Adrenal gland (tissue), 19 donors: ENCODE measurements at places on chromosomes 7 and 10.

DNA sequence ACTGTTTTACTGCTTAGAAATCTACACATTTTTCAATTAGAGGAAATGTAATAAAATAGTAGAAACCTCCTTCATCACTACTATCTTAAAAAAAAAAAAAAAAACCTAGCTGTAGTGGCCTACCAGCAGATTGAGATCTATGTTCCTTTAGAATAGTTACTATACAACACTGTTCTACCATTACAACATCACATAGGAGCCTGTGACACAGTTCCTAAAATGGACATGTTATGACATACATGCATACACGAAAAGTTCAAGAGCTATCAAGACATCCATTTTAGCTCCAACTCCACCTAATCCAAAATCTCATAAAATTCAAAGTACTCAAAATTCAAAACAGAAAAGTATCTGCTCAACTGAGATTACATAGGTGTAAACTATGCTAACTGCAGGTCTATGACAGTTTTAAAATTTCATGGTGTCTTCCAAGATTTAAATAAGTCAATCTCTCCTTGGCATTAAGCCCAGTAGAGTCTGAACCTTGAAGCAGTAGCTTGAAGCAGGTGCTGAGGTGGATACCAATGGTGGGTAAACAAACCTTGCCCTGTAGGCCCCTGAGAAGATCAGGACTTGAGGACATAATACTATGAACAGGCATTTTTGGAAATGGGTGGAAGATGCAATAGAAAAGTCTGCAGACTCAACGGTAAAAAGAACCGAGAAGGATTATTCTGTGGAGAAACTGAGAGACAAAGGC lies 17.0 kb downstream of the CACUL1 start:
- DNase-seq: no peak

- no peak for DNase-seq
Observed at GRCh38 chr10:95391164-95391563, 100.4 kb upstream of the PDLIM1 start.

DNA sequence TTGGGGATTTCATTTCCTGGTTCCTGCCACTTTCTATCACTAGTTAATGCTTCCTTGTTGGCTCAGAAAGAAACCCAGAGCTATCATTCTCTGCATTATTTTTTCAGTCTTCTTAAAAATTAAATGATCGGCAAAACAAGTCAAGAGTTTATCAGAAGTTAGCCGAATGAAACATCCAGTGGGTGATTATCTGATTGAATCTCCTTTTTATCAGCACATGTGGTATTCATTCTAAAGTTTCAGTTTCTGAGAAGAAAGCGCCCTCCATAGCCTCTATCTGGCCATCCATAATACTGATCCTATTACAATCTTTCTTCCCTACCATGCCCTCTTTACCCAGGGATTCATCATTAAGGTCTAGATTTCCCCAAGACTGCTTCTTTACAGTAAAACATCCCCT lies 71.8 kb downstream of the OSBPL3 start:
- DNase-seq: no peak

DNA sequence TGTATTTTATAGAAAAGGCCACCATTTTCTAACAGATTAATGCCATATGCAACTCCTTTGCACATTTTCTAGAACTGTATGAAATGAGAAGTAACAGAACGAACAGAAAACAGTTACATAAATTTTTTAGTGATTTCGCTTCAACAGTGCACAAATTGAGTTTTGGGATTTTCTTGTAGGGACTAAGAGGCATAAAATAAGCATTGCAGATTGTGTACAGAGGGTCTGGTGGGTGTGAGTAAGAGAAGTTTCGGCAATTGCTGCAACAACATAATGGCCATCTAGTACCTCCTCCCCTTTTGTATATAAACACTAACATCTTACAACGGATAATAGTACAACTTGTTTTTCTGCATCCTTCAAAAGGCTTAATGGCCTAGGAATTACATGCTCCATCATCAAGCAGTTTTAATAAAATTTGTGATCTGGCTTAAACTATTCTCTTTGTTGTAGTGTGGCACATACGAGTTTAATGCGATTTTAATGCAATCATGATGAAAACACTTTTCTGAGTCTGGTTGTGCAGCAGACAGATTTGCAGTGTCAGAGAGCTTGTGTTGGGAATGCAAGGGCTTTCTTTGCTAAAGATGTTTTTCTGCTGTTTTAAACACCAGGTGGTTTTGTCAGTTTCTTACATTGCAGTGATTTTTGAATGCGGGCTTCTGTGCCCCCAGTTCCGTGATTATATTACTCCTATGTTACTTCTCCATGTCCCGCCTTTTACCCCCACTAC lies 2.9 kb downstream of the GLCCI1 start:
- DNase-seq: no peak

GRCh38 chr7:137020351-137020750 lies 151.9 kb downstream of the CHRM2 start:
- no peak for DNase-seq

GRCh38 chr7:99499721-99500636 lies at the start of gene ZNF394:
TSS of gene ZNF394 (minus strand) at chr7:99500281. CDS start at chr7:99500093, 188 bp downstream.
- DNase-seq: peak; percentile 96

GRCh38 chr10:94645285-94645684 lies 38.2 kb upstream of the CYP2C18 start:
- no peak for DNase-seq

- DNase-seq: no peak
Observed at GRCh38 chr10:132195366-132196075, 8.8 kb downstream of the DPYSL4 start.

GRCh38 chr7:54541669-54542625 lies at the start of gene VSTM2A:
TSS of gene VSTM2A (plus strand) at chr7:54542375. CDS start at chr7:54542731, 356 bp downstream.
- DNase-seq: no peak

GRCh38 chr10:63478564-63478963 lies 12.8 kb upstream of the JMJD1C start:
- DNase-seq: no peak

- no peak for DNase-seq
Observed at GRCh38 chr7:826230-826917, 5.9 kb upstream of the SUN1 start.

GRCh38 chr7:46741938-46742540 lies 821.0 kb upstream of the IGFBP3 start:
- no peak for DNase-seq

- no peak for DNase-seq
Observed at GRCh38 chr10:70736525-70736924, 48.7 kb downstream of the TBATA start.

DNA sequence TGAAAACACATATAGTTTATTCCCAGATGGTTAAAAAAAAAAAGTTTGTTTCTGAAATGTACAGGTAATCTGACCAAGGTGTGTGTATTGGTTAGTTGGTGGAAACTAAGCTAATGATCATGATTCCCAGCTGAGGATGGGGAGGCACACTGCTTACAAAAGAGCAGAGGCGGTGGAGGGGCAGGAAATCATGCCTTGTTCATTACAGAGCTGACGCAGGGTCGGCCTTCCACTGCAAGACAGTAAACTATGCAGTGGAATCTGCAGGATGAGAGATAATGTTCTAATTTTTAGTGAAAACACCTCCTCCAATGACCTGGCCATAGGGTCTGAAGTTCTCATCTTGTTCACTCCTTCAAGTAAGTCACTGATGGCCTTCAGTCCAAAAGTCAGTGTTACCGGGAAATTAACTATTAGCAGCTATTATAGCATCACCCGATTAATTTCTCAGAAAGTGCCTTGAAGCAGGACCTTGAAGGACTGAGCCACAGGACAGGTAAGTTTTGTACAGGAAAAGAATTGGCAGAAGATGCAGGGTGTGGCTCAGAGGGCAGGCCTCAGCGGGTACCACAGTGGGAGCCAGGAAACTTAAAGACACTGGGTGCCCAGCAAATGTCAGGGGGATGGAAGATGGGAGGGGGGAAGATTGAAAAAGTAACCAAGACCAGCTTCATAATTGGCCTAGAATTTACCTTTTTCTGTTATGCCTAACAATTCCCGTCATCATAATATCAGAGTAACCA lies 36.0 kb downstream of the MYOF start:
- no peak for DNase-seq

- DNase-seq: no peak
Observed at GRCh38 chr7:18239212-18239611, 211.6 kb upstream of the PRPS1L1 start.

- DNase-seq: no peak
Observed at GRCh38 chr10:12455318-12455717, 106.0 kb downstream of the CAMK1D start.

- no peak for DNase-seq
Observed at GRCh38 chr10:121556918-121557573, 41.2 kb downstream of the FGFR2 start.

- no peak for DNase-seq
Observed at GRCh38 chr10:93086289-93086688, 12.6 kb downstream of the CYP26A1 start.
